ENCODE measurements at places on chromosomes 12 and 14.

DNA sequence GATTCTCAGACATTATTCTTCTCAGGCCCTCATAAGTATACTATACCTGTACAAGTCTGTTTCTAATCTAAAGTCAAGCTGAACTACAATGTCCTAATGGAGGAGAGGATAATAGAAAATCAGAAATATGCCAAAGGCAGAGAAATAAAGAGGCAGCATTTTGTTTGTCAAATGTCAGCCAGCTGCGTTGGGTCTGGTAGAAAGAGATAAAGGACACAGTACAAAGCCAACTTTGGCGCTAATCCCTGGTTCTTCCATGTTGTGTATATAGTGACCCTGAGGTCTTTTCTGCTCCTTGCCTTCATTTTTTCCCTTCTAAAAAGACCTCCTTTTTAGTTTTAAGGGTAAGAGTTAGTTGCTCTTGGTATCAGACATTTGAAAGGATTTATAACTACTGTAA is 103.1 kb downstream of the PRICKLE1 start:
- DNase-seq: no peak

- peak; percentile 11 for DNase-seq
Observed at GRCh38 chr12:53381731-53382630, 2.0 kb downstream of the SP1 start.

- DNase-seq: no peak
Observed at GRCh38 chr12:98388126-98388525, 127.3 kb upstream of the TMPO start.

DNA sequence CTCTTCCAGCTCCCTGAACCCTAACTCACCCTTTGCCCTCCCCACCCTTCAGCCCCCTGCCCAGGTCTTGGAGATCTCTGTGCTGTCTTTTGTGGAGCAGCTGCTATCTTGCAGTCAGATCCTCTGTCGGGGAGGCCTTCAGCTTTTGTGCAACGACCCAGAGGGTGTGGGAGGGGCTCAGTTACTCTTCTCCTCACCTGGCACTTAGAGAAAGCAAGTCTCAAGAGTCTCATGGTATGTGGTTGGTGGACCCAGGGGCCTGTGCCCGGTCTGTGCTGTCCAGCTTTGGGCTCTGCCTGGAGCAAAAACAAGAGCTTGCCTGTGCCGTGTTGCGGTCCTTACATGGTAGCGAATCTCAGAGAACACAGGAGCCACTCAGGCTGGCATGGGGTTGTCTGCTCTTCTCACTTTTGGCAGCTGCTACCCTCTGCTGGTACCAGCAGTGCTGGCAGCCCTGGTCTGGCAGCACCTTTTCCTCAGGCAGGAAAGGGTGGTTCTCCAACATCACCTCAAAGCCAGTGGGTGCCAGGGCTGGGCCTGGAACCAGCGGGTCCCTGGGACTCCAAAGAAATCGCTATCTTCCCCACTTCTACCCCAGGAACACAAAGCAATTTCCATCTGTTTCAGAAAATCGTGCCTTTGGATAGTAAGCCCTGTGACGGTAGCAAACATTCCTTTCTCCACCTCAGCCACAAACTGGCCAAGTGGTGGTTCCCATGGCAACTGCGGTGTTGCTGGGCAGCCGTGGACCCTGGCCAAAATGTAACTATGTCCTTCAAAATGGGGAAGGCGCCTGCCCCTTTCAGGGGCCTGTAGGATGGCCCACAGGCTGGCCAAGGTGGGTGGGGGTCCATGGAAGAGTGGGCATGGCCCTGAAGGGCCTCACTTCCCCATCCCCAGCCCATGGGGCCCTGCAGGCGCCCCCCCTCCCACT is 90.0 kb downstream of the RIN3 start:
- DNase-seq: no peak

DNA sequence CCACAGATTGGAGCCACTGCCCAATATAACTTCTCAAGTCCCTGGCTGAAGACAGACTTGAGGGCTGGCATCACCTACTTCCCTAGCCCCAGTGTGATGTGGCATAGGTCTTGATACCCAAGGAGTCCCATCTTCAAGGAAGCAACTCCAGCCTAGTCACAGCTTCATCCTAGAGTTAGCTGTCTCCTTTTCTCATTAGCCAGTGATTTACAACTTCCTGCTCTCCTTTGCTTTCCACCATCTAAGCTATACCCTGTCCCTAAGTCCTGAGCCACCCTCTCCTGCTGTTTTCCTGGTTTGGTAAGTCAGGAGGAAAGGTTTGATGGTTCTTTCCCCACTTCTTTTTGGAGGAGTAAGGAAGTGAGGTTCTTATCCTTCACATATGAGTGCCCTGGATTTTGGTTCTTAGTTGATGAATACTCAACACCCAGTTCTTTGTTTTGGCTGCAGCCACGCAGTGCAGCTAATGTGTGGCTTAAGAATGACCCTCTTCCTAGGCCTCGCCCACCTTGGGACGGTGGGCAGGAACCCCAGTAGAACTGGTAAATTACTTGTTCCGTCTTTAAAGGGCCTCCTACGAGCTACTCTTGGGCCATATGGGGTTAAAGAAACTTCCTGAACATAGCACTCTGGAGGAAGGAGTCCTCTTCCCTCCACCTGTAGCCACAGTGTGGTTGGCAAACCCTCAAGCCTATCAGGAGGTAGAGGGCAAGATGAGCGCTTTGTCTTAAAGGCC is 3.9 kb upstream of the GPX2 start:
- DNase-seq: no peak

DNA sequence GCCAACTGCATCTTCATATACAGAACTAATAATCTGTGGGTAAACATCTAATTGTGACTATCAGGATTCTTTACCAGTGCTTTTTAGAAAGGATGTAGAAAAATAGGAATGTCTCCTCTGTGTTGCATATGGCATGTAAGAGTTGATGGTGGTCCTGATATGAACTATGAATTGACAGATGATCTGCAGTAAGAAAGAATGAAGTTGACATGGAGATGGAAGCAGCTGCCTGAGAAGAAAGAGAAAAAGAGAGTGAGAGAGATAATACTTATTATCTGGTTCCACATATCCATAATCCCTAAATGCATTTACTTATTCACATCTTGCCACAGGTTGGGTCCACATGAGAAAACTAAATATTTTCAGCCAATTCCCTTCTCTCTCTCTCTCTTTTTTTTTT is 1022.9 kb downstream of the SLC6A15 start:
- DNase-seq: no peak

GRCh38 chr12:62604871-62605270 is 138.2 kb downstream of the MON2 start:
- DNase-seq: no peak

DNA sequence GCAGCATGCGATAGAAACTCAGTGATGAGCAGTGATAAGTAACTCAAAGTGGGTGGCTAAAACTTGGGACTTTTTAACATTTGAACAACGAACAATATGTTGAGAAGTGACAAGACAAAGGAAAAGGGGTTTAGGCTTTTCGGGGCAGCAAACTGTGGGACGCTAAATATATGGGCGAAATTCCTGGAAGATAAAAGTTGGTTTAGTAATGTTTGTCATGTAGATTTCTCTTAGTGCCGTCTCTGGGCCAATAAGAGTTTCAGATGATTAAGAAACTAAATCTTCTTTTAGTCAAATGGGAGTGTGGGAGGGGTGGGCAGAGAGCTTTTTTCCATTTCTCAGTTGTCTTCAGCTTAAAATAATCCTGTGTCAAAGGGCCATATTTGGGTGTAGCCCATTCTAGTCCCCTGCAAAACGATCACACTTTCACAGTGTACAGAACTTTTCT is 41.7 kb upstream of the FUT8 start:
- no peak for DNase-seq

DNA sequence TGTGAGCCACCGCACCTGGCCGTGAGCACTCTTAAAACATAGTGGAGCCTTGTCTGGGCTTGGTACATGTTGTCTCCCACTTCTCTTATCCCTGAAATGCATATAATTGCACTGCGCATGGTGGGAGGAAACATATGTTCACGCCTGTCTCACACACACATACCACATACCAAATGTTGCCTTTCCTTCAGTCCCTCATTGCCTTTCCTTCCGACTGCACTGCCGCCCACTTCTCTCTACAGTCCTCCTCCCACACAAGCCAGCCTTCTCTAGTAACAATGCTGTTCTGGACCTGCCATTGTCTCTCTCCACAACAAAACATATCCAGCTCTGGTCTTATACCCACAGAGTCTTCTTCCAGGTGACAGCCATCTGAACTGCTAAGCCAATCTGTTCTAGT is 88.3 kb upstream of the PTHLH start:
- no peak for DNase-seq

- no peak for DNase-seq
Observed at GRCh38 chr14:36829547-36829946, 167.9 kb downstream of the PAX9 start.

- DNase-seq: no peak
Observed at GRCh38 chr14:77375164-77375950, 1.5 kb downstream of the TMED8 start.

GRCh38 chr14:49970474-49971147 is 77.7 kb downstream of the ARF6 start:
- DNase-seq: no peak

GRCh38 chr12:115983226-115983798 is 294.2 kb downstream of the MED13L start:
- DNase-seq: no peak

DNA sequence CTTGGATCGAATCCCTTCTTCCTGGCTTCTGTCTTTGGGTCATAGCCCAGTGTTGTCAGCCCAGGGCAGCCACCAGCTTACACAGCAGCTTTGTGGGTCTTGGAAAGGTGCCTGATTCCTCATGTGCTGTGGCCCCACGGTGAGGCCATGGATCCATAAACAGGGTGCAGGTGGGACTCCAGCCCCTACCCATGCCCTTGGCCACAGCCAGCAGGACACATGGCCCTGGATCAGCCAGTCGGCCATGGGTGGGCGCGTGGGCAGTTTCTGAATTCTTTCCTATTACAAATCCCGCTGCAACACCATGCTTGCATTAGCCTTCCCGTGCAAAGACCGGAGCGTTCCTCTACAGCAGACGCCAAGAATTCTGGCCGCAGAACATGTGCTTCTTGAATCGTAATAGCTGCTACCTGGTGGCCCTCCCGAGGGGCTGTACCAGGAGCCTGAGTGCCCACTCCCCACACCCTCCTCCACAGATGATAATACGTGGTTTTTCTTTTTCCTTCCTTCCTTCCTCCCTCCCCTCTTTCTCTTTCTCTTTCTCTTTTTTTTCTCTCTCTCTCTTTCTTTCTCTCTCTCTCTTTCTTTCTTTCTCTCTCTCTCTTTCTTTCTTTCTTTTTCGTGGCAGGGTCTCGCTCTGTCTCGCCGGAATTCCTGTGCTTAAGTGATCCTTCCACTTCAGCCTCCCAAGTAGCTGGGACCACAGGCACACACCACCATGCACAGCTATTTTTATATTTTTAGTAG is 2.9 kb upstream of the MMP17 start:
- no peak for DNase-seq

DNA sequence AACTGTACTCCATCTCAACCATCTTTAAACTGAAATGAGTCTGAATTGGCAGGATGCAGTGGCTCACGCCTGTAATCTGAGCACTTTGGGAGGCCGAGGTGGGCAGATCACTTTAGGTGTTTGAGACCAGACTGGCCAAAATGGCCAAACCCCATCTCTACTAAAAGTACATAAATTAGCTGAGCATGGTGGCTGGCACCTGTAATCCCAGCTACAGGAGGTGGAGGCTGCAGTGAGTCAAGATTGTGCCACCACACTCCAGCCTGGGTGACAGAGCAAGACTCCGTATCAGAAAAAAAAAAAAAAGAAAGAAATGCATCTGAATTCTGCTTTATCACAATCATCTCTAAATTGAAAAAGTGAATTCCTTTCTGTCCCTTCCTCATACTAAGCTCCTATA is 110.3 kb downstream of the NELL2 start:
- DNase-seq: no peak

DNA sequence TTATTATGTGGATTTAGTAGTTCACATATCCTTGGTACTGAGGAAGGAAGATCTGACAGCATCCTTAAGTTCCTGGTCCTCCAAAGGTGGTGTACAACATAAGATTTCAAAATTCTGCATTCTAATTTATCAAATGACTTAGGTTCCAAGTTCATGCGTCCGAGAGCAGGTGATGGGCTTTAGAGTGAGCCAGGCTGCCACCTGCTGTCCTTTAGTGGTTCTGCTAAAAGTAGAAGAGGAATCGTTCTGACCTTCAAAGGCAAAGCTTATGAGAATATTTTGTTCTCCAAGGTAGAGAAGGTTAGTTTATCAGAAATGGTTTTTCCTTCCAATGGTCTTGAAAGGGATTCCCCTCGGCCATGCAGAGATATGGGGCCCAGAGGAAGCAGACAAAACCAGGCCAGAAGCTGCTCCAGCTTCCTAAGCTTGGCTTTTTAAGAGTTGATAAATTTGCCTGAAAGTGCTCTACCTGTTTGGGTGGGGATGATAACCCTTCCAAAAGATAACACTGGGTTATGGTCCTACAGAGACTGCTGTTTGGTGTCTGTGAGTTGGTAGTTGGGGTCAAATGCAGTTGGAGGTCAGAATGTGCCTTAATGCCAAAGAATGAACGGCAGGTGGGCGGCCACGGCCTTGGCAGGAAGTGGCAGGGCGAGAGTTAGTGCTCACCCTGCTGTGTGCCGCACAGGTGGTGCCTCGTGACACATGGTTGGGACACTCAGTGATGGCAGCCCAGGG is 29.1 kb upstream of the LRTM2 start:
- DNase-seq: peak; percentile 36

- no peak for DNase-seq
Observed at GRCh38 chr14:30803185-30803584, 71.2 kb upstream of the COCH start.

DNA sequence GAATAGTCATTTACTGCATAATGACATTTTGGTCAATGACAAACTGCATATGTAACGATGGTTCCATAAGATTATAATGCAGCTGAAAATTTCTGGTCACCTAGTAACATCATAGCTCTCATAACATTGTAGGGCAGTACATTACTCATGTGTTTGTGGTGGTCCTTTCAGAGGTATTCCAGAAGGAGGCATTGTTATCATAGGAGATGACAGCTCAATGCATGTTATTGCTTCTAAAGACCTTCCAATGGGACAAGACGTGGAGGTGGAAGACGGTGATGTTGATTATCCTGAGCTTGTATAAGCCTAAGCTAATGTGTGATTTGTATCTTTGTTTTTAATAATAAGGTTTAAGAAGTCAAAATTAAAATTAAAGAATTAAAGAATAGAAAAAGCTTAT is 43.8 kb upstream of the TSPAN11 start:
- no peak for DNase-seq

- DNase-seq: peak; percentile 45
Observed at GRCh38 chr12:67441736-67442346, 172.7 kb downstream of the CAND1 start.

GRCh38 chr14:33432407-33433023 is 493.8 kb downstream of the NPAS3 start:
- no peak for DNase-seq

DNA sequence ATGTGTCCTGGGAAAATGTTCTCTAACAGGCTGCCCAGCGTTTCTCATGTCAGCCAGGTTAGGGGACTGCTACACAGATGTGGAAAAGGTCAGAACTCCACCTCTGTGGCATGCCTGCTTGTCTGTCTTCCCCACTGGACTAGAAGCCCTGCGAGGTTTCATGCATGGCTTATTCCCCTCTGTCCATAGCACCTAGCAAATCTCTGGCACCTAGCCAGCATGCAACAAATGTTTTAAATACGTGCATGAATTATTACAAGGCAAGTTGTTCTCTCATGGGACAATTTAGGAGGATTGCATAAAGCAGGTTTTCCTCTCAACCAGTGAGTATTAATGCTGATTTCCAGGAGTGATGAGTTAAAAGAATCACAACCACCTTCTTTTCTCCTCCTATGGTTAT is 21.4 kb upstream of the KCNK13 start:
- DNase-seq: no peak

GRCh38 chr12:121579190-121579791 is 1.5 kb downstream of the KDM2B start:
- DNase-seq: no peak
